NCI-H226 (cell line): ENCODE measurements at places on chromosomes 1 and 21.

GRCh38 chr21:33374450-33375096 lies 28.6 kb upstream of the IFNGR2 start:
- DNase-seq: no peak

- DNase-seq: no peak
Observed at GRCh38 chr21:38913120-38913892, 107.6 kb downstream of the ETS2 start.

DNA sequence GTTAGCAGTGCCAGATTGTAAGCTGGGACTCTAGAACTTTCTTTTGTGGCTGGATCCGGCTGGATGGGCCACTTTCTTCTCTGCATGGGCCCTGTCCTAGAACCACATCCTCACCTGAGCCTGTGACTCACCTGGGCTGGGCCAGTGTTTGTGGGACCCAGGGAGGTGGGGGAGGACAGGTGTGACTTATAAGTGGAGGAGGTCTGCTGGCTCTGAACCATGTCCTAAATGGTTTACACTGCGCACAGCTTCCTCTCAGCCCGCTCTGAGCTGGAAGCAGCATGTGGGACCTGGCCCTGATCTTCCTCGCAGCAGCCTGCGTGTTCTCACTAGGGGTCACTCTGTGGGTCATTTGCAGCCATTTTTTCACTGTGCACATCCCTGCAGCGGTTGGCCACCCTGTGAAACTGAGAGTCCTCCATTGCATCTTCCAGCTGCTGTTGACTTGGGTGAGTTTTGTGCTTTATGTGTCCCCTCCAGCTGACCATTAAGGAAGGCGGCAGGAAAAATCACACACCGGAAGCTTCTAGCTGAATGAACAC lies at the start of gene AADACL3:
Gene AADACL3 (plus strand): TSS at position 215 of the 542 bp plus-strand sequence. CDS start 67 bp downstream, at position 282.
- DNase-seq: no peak

DNA sequence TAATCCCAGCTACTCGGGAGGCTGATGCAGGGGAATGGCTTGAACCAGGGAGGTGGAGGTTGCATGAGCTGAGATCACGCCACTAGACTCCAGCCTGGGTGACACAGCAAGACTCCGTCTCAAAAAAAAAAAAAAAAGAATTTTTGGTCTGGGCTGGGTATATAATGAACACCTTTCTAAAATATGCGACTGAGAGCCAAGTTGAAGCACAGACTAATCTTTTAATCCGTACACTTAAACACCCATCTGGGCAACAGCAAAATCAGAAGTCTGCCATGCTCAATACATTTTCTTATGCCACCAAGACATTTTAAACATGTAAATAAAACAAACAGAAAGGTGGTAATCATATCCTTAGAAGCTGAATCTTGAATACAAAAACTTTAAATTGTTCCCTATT lies 31.6 kb upstream of the ABCB10 start:
- DNase-seq: no peak

DNA sequence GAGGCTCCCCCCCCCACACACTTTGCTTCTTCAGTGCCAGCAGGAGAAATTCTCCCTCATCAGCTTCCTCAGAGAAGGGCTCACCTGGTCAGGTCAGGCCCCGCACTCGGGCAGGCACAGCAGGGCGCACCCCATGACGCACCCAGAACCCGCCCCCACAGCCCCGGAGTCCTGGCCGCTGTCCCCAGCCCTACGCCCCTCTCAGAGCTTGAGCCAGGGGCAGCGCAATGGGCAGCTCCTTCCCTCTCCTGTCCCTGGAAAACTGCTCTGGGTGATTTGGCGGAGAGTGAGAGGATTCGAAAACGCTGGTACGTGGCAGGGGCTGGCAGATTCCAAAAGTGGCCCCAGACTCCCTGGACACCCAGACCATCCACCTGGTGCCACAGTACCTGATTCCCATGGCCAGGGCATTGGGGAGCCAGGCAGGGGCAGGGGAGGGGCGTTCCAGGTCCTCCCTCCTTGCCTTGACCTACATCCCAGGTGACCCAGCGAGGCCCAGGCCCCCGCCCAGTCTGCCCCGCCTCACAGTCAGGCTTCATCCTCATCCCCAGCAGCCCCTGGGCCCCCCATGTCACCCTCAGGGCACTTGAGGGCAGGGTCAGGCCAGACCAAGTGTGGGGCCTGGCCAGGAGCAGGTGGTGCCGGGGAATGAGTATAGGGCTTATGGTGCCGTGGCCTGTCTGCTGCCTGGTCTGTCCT lies 23.7 kb downstream of the RRP1 start:
- DNase-seq: no peak
